Left kidney (tissue), 8 donors: ENCODE measurements at places on chromosomes 7 and 10.

DNA sequence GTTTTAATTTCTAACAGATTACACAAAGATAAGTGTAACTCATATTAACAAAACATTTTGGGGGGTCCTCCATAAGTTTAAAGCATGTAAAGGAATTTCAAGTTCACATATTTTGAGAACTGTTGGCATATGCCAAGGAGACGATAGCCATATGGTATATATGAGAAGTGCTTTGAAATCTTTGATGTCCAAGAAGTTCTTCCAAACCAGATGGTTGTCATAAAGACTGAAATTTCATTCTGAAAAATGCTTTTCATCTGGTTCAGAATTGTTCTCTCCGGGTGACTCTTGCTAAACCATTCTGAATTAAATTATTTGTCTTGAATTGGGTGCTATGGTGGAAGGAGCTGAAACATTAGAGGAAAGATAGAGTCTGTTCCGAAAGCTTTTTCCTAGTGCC, 513.0 kb upstream of the AKR1E2 start:
- no peak for DNase-seq

DNA sequence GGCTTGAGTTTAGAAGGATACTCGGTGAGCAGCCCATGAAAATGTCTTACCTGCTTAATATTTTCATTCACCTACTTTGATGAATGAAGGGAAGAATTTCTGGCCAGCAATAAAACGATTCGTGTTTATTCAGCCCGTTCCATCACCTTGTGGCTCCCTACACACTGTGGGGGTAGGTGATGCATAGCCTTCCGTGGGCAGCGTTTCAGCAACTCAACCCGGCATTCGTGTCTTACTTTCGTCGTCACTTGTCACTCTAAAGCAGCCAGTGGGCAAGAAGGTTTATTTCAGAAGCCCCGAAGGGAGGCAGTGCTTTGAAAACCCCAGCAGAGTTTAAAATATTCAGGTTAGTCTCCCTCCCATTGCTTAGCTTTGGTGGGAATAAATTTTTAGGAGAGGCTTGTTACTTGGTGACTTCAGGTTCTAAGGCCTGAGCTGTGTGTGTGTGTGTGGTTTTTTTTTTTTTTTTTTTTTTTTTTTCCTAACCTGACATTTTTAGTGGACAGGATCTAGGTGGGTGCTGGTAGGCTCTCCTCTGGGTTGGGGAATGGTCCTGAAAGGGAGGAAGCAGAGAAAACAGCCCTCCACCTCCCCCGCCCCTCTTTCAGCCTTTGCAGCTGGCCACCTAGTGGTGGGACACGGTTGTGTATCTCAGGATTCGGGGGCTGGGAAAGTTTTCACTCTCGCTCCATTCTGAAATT, 1.8 kb downstream of the GRK5 start:
- peak; percentile 70 for DNase-seq

GRCh38 chr7:99788554-99788953, 4.6 kb upstream of the CYP3A4 start:
- no peak for DNase-seq

DNA sequence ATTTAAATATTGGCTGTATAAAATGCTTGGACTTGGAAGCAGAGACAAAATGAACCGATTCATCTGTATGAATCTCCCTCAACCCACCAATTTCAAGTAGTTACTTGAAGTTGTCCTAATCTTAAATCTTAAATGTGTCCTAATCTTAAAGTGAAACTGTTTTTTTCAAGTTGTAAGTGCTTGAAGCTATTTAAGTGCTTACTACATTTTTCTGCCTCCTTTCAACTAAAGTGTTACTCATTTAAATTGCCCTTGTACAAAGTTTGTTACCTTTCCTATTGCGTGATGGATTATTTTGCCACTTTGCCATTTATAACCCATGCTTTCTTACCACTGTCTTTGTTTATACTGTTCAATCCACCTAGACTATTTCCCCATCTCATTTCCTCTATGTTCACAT, 2.8 kb downstream of the BCAP29 start:
- no peak for DNase-seq

DNA sequence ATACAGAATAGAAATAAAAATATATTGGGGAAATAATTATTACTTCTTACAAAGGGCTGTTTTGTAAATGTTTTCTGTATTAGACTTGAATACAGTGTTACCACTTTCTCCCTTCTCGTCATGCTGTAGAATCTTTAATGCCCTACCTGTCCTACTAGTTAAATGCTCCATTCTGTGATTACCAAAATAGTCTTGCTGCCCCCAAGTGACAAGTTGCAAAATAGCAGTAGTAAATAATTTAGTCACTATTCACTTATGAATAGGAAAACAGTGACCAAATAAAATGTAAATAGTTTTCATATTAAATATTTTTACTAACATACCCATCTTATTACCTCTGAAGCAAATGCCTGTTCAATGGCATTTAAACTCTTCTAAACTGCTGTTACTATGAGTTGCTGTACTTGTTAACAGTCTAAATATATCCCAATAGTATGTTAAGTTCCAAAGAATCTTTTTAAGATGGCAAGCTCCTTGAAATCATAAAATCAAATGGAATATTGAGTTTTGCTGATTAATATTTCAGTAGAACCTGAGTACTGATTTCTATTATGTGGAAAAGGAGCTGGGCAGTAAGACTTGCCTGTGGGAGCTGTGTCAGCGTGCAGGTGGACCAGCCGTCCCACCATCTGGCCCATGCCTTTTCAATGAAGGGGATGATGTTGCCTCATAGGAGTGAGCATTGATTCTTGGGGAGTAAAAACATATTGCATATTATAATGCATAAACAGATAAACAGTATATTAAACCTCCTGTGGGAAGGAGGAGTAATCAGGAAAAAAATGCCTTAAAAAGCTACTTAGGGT, 18.1 kb upstream of the OIT3 start:
- DNase-seq: peak; percentile 39

DNA sequence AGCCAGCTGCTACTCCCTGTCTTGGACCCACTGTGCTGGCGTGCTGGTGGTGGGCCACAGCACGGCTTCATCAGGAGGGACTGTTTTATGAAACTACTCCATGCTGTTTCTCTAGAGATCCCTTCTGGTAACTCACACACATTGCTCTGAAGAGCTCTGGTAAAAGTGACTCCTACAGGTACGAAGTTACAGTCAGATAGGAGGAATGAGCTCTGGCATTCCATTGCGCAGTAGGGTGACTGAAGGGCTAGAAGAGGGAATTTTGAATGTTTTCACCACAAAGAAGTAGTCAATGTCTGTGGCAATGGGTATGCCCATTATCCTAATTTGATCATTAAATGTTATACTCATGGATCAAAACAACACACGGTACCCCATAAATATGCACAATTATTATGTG, 609 bp downstream of the MAT1A start:
- no peak for DNase-seq
